Common myeloid progenitor, CD34-positive (primary cell): ENCODE measurements at places on chromosomes 5 and 9.

DNA sequence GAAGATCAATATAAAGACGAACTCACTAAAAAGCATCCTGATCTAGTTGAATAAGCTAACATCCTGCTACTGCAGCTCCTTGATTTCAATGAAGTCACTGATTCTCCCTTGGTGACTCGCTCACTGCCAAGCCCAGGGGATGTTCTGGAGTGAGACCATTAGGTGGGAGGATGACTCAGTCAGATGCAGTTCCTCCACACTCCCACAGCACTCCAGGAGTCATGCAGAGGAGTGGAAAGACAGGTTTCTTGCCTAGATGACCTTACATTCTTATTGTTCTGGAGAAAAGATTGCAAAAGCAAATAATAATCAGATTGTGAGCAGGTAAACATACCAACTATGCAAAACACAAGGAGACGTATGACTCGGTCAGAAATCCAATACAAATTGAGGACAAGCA is 15.3 kb downstream of the GCNT4 start:
- H3K4me3 ChIP-seq: no peak overlapping the region
- H3K27me3 ChIP-seq: no peaks in the 10 kb centered on the region
- H3K4me1 ChIP-seq: peaks cover 8% of the 10 kb centered on the region
- H3K36me3 ChIP-seq: no peaks in the 10 kb centered on the region
- H3K27ac ChIP-seq: no peak overlapping the region

GRCh38 chr9:18941060-18941740 is 91.8 kb downstream of the SAXO1 start:
- H3K36me3 ChIP-seq: no peaks in the 10 kb centered on the region
- H3K27me3 ChIP-seq: no peaks in the 10 kb centered on the region
- H3K4me1 ChIP-seq: no peaks in the 10 kb centered on the region
- no peak for DNase-seq

DNA sequence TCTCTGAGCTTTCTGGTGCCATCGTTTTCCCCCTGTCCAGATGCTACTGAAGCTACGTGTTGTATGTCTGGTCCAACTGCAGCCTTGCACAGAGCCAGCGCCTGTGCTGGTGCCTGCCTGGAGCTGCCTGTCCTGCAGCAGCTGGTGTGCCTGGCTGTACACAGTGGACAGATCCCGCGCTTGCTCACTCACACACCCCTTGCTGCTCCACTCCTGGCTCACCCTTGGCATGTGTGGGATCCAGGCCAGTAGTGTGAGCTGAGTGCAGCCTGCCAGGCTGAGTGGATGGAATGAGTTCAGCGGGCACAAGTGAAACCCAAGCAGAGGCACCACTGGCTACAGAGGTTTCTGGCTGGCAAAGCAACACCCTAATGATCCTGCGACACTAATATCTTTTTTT is 40.4 kb downstream of the FER start:
- no peak overlapping the region for H3K27ac ChIP-seq
- no peaks in the 10 kb centered on the region for H3K4me1 ChIP-seq
- no peaks in the 10 kb centered on the region for H3K27me3 ChIP-seq
- DNase-seq: no peak

DNA sequence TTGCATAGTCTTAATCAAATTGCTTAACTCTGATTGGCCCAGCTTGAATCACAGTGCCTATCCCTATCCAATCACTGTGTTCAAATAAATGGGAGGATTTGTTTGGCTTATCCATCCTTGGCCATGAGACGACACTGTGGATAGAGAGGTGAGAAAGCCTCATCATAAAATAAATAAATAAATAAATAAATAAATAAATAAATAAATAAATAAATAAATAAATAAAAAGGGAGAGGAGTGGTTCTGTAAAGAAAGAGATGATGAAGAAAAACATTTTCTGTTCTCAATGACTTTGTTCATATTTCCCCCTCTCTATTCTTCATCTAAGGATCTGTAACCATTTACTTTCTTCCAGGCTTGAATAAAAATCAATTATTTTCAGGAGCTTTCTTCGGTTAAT is 74.7 kb downstream of the PTPRD start:
- no peaks in the 10 kb centered on the region for H3K4me1 ChIP-seq
- no peaks in the 10 kb centered on the region for H3K36me3 ChIP-seq
- no peak for DNase-seq
- H3K27me3 ChIP-seq: no peaks in the 10 kb centered on the region
- no peak overlapping the region for H3K27ac ChIP-seq
- no peak overlapping the region for H3K4me3 ChIP-seq

- no peak overlapping the region for H3K27ac ChIP-seq
- H3K36me3 ChIP-seq: no peaks in the 10 kb centered on the region
- H3K27me3 ChIP-seq: no peaks in the 10 kb centered on the region
- peaks cover 8% of the 10 kb centered on the region for H3K4me1 ChIP-seq
- no peak for DNase-seq
Observed at GRCh38 chr5:56666901-56667300, 148.4 kb upstream of the MAP3K1 start.

DNA sequence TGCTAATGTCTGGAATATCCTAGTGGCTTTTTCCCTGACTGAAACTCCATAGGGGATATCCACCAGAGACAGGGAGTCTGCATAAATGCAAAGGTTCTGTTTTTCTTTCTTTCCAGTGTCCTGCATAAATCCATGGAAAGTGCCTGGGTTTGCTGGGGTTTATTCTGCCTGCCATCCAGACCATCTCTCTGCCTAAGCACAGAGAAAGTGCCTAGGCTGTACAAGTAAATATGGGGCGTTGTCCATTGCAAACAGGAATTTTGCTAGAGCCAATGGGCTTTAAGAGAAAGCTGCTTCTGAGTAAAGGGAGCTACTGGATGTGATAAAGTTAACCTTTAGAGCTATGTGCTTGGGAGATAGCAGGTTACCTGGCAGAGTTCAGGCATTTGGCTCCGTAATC is 407.5 kb downstream of the AGTPBP1 start:
- no peaks in the 10 kb centered on the region for H3K4me1 ChIP-seq
- no peak overlapping the region for H3K4me3 ChIP-seq
- no peak overlapping the region for H3K27ac ChIP-seq
- DNase-seq: no peak

GRCh38 chr5:123659011-123659410 is 147.0 kb downstream of the CSNK1G3 start:
- no peak overlapping the region for H3K27ac ChIP-seq
- no peak overlapping the region for H3K4me3 ChIP-seq
- DNase-seq: no peak
- H3K27me3 ChIP-seq: no peaks in the 10 kb centered on the region
- H3K4me1 ChIP-seq: no peaks in the 10 kb centered on the region

DNA sequence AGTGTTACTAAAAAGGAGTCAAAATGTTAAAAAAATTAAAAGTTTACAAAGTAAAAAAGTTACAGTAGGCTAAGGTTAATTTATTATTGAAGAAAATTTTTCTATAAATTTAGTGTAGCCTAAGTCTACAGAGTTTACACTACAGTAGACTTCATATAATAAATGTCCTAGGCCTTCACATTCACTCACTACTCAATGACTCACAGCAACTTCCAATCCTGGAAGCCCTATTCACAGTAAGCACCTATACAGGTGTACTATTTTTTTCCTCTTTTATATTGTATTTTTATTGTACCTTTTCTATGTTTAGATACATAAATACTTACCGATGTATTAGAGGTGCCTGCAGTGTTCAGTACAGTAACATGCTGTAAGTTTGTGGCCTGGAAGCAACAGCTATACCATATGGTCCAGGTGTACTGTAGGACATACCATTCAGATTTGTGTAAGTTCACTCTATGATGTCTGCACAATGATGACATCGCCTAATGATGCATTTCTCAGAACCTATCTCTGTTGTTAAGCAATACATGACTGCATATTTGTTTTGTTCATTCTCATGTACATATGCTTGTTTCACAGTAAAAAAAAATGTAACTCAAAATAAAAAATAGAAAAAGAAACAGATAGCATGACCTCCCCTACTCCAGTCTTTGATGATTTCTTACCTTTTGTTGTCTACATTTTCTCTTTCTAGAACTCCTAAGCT is 64.7 kb downstream of the NR3C1 start:
- no peaks in the 10 kb centered on the region for H3K4me1 ChIP-seq
- DNase-seq: no peak
- no peaks in the 10 kb centered on the region for H3K27me3 ChIP-seq
- no peaks in the 10 kb centered on the region for H3K36me3 ChIP-seq
- no peak overlapping the region for H3K27ac ChIP-seq

DNA sequence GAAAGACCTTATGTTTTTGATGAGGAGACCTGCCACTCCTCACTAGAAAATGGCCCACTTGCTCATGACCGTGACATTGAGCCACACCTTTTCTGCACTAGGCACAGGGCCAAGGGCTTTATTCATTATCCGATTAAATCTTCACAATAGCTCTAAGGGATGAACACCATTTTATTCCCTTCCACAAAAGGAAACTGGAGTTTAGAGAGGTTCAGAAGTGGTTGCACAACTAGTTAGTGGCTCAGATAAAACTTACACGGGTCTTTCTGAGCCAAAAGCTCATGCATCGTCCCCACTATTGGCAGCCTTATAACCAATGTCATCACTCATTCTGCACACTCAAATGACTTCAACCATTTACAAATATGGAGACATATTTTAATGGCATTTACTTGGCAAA is 39.4 kb downstream of the SUSD1 start:
- peaks cover 9% of the 10 kb centered on the region for H3K36me3 ChIP-seq
- H3K27ac ChIP-seq: no peak overlapping the region
- no peaks in the 10 kb centered on the region for H3K4me1 ChIP-seq
- no peak overlapping the region for H3K4me3 ChIP-seq
- H3K27me3 ChIP-seq: no peaks in the 10 kb centered on the region

GRCh38 chr9:24413651-24414050 is 132.0 kb downstream of the IZUMO3 start:
- no peak for DNase-seq
- no peak overlapping the region for H3K4me3 ChIP-seq
- H3K4me1 ChIP-seq: no peaks in the 10 kb centered on the region
- no peak overlapping the region for H3K27ac ChIP-seq
- H3K27me3 ChIP-seq: no peaks in the 10 kb centered on the region
- no peaks in the 10 kb centered on the region for H3K36me3 ChIP-seq

DNA sequence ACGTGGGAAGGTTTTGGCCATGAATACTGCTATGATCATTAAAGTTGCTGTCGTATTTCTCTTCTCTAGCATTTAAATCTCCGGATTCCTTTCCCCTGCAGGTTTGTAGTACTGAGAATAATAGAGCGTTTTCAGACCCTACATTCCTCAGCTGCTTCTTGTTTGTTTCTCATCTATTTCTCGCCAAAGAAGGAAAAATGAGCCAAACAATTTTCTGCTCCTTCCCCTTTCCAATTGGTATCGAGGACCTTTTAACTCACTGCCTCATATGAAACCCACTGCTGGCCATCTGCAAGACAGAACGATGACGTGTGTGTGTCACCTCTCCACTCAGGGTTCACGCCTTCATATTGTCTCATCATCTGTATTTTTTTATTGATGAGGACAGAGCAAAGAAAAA is 689.4 kb upstream of the WWC1 start:
- no peak overlapping the region for H3K27ac ChIP-seq
- no peak for DNase-seq
- no peaks in the 10 kb centered on the region for H3K27me3 ChIP-seq
- no peak overlapping the region for H3K4me3 ChIP-seq

DNA sequence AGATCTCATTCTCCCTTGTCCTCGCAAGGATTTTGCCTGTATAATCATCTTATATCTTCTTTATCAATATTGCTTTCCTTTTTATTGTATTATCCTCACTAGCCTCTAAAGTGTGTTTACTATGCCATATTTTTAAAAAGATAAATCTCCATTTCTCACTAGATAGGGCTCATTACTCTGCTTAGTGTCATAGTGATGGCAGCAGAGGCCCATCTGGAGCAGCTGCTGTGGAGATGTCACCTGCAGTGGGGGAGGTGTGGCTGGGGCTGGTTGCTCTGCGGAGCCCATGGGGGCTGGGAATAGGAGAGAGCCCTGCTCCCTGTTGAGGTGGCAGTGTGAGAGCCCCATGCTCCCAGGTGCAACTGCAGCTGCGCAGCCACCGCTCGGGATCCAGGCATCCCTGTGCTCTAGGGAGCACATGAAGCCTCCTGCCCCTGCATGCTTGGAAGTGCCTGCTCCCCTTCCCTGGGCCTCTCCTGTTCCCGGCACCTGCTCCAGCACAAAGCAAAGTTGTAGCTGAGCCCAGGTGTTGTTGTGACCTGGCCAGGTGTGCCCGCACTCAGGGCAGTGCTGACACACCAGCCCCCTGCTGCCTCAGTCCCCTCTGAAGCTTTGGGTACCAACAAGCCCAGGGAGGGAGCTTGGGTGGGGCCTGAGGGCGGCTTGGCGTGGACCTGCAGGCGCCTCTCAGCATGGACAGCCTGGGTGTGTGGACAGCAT is 144.6 kb upstream of the MRPS30 start:
- no peaks in the 10 kb centered on the region for H3K27me3 ChIP-seq
- H3K36me3 ChIP-seq: no peaks in the 10 kb centered on the region
- H3K27ac ChIP-seq: no peak overlapping the region
- no peak overlapping the region for H3K4me3 ChIP-seq
- DNase-seq: no peak

GRCh38 chr5:54024466-54024865 is 285.9 kb downstream of the ARL15 start:
- H3K36me3 ChIP-seq: no peaks in the 10 kb centered on the region
- H3K4me1 ChIP-seq: peaks cover 20% of the 10 kb centered on the region
- no peak for DNase-seq
- H3K27me3 ChIP-seq: no peaks in the 10 kb centered on the region
- no peak overlapping the region for H3K4me3 ChIP-seq

DNA sequence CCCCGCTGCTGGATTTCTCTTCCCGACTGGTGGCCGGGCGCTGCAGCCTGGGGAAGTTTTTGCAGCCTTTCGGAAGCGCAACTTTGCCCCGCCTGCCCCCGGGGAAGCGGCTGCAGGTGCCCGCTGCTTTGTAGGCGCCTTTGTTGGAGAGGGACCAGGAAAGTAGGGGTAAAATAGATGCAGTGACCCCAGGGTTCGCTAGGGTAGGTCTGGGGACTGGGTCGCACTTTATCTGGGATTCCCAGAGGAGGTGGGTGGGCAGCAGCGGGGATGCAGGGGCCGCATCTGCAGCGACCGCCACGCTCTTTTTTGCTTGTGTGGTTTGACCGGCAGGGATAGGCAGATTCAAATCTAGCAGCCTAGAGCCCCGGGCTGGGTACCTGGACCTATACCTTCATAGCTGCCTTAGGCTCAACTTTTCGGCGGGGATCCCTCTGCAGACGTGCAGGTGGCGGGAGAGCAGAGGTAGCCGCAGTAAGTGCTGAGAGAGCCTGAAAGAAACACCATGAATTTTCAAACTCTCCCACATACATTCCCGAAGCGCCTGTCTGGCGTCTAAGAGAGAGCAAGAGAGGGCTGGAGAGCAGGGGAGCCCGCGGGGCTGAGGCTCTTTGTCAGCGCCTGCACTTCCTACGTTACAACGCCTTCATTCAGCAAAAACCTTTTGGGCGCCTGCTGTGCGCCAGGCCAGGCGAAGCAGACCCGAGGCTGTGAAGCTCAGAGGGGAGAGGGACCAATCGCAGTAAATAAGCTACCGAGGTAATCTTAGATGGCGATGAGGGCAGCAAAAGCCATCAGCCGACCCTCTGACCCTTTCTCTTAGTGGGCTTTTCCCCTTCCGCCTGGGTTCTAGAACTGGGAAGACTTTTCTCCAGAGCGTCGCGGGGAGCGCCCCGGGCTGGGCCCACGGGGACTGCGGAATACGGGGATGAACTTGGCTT is 642 bp downstream of the SV2C start:
- DNase-seq: no peak
- peaks cover 51% of the 10 kb centered on the region for H3K27me3 ChIP-seq
- H3K4me1 ChIP-seq: no peaks in the 10 kb centered on the region
- peak overlapping the region; percentile 65 for H3K4me3 ChIP-seq

- no peaks in the 10 kb centered on the region for H3K4me1 ChIP-seq
- DNase-seq: no peak
- no peak overlapping the region for H3K27ac ChIP-seq
- no peak overlapping the region for H3K4me3 ChIP-seq
- no peaks in the 10 kb centered on the region for H3K27me3 ChIP-seq
- H3K36me3 ChIP-seq: no peaks in the 10 kb centered on the region
Observed at GRCh38 chr5:7348168-7348854, 47.6 kb upstream of the ADCY2 start.
